ENCODE measurements at places on chromosomes 5 and 9. TPM values are rescaled to one million over a fixed set of nuclear protein-coding genes. Genes with fewer than 3 reads are reported as not detected.

The SLCO4C1 gene
- total RNA-seq = under 0.01 TPM

The S1PR3 gene
- total RNA-seq = 0.70 TPM

The OR13C4 gene
- total RNA-seq = not detected

The CDX1 gene
- total RNA-seq = not detected

The GMCL2 gene
- not detected for total RNA-seq

The OR1J2 gene
- total RNA-seq = not detected

The PROB1 gene
- 1.6 TPM for total RNA-seq

The TMC1 gene
- total RNA-seq = not detected

The HK3 gene
- total RNA-seq = not detected

The TPPP gene
- total RNA-seq = 1.7 TPM

All from airway epithelial cell (primary cell).